OCI-LY7 (cell line): ENCODE measurements at places on chromosomes 2 and 18.

DNA sequence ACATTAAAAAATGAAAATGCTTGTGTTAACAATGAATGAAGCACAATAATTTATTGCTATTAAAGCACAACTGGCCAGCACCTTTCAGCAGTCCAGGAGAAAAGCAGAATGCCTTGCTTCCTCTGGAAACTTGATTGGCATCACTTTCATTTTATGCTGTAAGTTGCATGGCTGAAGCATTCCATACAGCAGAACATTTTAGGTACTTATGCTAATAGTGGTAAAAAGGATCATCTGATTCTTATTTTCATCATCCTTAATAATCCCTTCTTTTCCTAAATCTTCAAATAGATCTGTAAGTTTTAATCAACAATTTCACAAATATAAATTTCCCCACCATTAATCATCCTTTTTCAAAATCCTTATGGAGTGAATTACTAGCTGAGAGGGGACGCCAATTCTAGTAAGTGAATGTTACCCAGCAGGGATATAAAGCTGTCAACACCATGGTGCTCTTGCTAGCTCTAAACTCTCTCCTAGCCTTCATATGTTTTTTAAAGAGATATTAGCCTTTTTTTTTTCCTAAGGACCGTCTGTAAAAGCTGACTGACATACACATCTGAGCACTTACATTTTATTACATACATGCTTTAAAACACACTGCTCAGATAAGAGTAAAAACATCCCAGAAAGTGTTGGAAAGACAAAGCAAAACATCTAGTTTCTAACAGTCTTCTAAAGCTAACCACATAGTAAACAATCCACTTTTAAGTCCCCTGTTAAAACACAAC lies 5.3 kb downstream of the SATB2 start:
- DNase-seq: no peak

DNA sequence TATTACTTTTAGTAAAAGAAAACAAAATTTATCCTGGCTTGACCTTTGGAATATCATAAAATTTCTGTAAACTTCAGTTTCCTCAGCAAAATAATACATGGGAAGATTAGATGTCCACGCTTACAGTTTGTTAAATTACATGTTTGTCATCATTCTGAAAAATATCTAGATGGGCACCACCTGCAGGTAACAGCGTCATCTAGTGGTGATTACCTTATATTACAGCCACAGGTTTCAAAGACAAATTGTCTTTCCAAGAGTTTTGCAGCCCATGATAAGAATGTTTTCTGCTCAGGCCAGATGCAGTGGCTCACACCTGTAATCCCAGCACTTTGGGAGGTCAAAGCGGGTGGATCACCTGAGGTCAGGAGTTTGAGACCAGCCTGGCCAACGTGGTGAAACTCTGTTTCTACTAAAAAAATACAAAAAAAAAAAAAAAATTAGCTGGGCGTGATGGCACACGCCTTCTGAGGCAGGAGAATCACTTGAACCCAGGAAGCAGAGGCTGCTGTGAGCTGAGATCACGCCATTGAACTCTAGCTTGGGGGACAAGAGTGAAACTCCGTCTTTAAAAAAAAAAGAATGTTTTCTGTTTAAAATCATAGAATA lies 96.3 kb upstream of the RASGRP3 start:
- DNase-seq: peak; percentile 26

GRCh38 chr2:177306550-177306949 lies 42.0 kb upstream of the NFE2L2 start:
- no peak for DNase-seq

- DNase-seq: no peak
Measured at GRCh38 chr2:98823196-98824170, 92.6 kb upstream of the MGAT4A start.

- DNase-seq: no peak
Measured at GRCh38 chr2:117684919-117685318, 129.6 kb upstream of the DDX18 start.

GRCh38 chr18:73843455-73843854 lies 304.2 kb downstream of the FBXO15 start:
- no peak for DNase-seq

- DNase-seq: no peak
Measured at GRCh38 chr2:146119586-146119985, 1599.7 kb upstream of the ZEB2 start.

DNA sequence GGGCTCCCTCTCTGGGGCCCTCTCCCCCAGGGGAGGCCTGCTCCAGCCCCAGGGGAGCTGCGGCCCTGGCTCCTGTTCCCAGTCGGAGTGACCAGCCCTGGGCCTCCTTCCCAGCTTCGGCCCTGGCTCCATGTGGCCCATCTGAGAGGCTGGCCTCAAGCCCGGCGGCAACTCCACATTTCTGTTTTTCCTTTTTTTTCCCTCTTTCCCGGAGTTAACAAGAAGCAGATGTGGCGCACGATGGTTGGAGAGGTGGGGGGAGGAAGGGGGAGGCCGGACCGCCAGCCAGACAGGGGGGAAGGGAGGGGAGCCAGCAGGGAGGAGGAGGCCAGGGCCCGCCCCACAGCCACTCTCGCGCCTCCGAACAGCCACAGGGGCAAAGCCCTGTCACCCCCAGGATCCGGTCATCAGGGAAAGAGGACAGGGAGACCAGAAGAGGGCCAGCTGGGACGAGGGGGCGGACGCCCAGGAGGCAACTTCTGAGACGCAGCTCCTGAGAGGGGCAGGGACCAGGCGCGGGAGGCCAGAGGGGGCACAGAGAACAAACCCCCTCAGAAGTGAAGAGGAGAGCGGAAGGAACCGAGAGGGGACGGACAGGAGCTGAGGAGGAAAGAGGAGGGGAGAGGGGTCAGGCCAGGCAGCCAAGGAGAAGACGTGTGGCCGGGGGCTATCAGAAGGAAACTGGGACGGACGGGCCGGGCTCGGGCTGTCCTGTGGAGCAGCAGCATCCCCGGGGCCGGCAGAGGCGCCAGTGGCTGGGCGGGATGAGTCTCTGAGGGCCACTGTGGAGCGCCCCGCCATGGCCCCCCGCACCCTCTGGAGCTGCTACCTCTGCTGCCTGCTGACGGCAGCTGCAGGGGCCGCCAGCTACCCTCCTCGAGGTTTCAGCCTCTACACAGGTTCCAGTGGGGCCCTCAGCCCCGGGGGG lies at the start of gene EMILIN1:
TSS of gene EMILIN1 (plus strand) at position 349 of the 928 bp plus-strand sequence. CDS start at position 800, 451 bp downstream.
- DNase-seq: no peak

GRCh38 chr2:162908567-162908966 lies 70.0 kb upstream of the KCNH7 start:
- DNase-seq: no peak

- DNase-seq: no peak
Measured at GRCh38 chr2:211957799-211958198, 580.8 kb downstream of the ERBB4 start.

DNA sequence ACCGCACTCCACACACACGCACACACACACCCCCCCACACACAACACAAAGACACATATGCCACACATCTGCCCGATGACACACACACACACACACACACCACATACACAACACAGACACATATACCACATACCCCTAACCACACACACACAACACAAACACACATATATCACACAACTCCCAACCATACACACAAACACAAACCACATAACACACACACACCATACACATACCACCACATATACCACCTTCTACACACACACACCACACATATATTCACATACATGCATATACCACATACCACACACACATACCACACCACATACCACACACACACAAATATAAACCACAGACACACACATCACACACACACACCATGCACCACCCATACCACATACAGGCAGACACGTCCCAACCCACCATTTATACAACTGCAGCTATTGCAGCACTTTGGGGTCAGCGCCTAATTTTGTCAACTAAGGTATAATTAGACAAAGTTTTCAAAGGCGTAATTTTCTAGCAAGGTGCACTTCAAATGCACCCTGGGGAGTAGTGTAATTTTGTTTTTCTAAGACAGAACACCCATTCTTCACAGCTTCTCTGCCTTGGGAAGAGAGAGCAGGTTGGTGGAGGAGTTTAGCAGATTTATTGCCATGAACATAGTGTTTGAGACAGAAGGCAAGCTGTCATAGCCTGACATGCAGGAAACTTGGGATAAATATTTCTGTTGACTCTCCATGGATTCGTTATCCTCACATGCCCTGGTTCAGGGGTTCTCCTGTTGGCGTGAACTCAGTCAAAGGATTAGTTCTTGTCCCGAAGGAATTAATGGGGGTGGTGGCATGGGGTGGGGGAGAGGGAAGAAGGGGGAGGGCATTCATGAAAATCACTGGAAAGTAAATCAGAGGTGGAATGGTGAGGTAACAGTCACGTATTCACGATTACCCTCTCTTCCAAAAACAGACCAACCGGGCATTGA lies 416.1 kb downstream of the LPIN1 start:
- no peak for DNase-seq

DNA sequence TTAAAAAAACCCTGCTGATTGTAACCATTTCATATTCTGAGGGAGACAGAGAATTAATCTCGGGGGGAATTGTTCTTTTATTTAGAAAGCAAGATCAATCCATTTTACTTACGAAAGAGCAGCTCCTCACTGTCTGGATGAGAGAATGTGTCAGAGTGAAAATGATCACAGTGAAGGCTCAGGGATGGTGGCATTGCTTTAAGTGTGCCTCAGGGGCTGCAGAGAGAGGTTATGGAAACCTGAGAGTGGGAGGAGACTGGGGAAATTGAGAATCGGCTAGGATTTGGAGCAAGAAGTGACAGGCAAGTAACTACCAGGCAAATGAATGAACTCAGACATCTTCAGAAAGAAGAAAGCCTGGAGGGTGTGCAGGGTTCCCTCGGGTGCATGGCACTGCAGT lies 34.2 kb downstream of the MRPL35 start:
- no peak for DNase-seq

DNA sequence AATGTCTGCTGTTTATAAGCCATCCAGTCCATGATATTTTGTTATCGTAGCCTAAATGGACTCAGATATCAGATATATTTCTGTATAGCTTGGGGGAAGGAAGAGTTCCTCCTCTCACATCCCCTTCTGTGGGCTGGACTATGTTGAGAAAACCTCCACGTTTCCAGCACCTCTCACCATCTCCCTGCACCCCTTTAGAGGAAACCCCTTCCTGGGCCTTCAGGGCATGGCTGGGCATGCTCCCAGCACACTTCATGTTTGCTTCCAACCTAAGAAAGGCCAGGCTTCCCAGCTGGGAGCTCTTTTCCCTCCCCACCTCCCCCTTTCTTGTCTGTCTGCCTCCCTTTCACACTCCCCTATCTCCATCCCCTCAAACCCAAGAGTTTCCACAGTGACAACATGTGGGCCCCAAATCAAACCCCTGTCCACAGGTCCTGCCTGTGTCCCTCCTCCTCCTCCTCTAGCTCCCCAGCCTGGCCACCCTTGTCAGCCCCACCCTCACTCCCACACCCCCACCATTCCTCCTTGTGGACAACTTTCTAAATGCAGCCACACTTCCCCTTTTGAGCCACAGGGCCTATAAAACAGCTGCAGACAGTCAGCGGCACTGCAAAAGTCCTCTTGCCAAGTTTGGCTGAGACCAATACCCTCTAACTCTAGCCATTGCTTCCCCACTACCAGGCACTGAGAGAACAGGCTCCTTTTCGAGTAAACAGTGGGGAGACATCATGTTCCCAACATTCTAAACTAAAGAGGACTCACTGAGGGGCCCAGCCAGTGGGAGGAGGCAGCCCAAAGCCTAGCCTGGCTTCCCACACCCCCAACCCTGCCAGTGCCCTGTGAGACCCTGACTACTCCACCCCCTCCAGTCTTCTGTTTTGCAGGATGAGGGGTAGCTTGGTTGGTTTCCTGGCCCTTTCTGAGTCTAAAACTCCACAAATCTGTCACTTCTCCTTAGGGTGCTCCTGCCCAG lies 120.5 kb downstream of the ZFP36L2 start:
- peak; percentile 75 for DNase-seq

GRCh38 chr2:99340669-99341236 lies 3.6 kb downstream of the EIF5B start:
- no peak for DNase-seq

DNA sequence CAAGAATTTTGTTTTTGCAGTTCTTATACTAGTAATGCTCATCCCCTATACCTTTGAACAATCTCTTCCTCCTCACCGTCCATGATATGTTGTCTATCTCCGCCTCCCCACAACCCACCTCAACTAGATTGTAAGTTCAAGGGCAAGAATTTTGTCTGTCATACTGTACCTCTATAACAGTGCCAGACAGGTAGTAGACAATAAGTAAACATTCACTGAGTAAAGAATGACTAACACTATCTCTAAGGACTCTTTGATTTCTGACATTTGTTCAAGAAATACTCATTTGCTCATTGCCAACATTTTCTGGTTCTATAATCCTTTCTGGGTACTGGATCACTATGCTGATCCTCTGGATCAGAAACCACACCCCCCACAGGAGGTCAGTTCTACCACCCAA lies 82.4 kb downstream of the EXOC6B start:
- no peak for DNase-seq

GRCh38 chr2:10161961-10162441 lies 39.5 kb downstream of the RRM2 start:
- no peak for DNase-seq

DNA sequence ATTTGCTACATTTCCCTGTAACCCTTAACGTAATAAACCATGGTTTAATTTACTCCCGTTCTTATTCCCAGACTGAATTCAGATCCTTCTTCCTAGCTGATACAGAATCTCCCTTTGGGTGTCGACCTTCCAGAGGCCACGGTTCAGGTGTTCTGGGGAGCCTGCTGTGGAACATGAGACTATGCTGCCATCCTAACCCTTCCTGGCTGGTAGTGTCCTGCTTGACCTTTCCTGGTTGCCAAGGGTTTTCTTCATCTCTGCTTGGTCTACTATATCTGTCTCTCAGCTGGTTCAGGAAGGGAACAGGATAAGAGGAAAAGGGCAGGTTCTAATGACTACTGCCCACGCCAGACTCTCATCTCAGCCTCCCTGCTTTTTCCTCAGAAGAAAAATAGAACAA lies 36.5 kb downstream of the STAT1 start:
- DNase-seq: no peak

- peak; percentile 47 for DNase-seq
Measured at GRCh38 chr2:231800493-231801091, 14.3 kb downstream of the COPS7B start.

DNA sequence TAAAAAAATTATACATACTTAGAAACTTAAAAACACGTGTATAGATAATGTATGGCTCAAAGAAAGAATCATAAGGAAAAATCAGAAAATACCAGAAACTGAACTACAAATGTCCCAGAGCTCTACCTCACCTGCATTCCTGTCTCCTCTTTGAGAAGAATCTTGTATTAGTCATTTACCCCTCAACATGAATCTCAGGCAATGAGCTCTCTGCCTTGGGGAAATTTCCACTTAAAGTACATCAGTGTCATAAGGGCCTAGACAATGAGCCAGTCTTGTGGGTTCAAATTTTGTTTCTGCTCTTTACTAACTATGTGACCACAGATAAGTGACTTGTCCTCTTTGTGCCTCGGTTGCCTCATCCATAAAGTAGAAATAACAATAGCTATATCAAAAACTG lies 40.1 kb downstream of the SCG2 start:
- no peak for DNase-seq
